Pericardium fibroblast (primary cell): ENCODE measurements at places on chromosomes 6 and 20. TPM values are rescaled to one million over a fixed set of nuclear protein-coding genes. Genes with fewer than 3 reads are reported as not detected.

The DLL1 gene
- 1.8 TPM in 1 of 2 replicates, not detected in the other for total RNA-seq

The EPPIN gene
- not detected in 2 replicates for total RNA-seq

The ABHD16B gene
- total RNA-seq: not detected in 2 replicates

The TMC2 gene
- not detected in 2 replicates for total RNA-seq

The HMGN3 gene
- total RNA-seq: 54.2 and 97.3 TPM in 2 replicates

The PPP1R3G gene
- 4.0 TPM in 2 replicates for total RNA-seq

The TMEM74B gene
- total RNA-seq: not detected in 2 replicates

The BFSP1 gene
- 0.60 and 1.5 TPM in 2 replicates for total RNA-seq

The FOXQ1 gene
- total RNA-seq: not detected in 2 replicates

The ORC3 gene
- total RNA-seq: 13.5 and 19.7 TPM in 2 replicates

The OXT gene
- total RNA-seq: not detected in 2 replicates

The OR12D3 gene
- total RNA-seq: not detected in 2 replicates

The TTI1 gene
- 8.6 and 11.7 TPM in 2 replicates for total RNA-seq

The SLC22A7 gene
- total RNA-seq: not detected in 2 replicates

The LIN28B gene
- not detected in 2 replicates for total RNA-seq

The CST3 gene
- 1,233 and 2,425 TPM in 2 replicates for total RNA-seq

The AIF1 gene
- 1.4 TPM in 1 of 2 replicates, not detected in the other for total RNA-seq

The WFDC10B gene
- total RNA-seq: not detected in 2 replicates

The AFG1L gene
- total RNA-seq: 3.0 and 4.6 TPM in 2 replicates

The FUCA2 gene
- total RNA-seq: 52.9 and 68.8 TPM in 2 replicates
